Uterine smooth muscle cell (primary cell): ENCODE measurements at places on chromosomes 12 and 14. TPM values are rescaled to one million over a fixed set of nuclear protein-coding genes. Genes with fewer than 3 reads are reported as not detected.

MYF6 gene
- total RNA-seq, result 0.11 TPM in 1 of 2 replicates, not detected in the other

AGAP2 gene
- total RNA-seq, result 0.33 and 0.87 TPM in 2 replicates

FZD10 gene
- total RNA-seq, result under 0.01 and 0.12 TPM in 2 replicates

YEATS4 gene
- total RNA-seq, result 24.9 and 30.0 TPM in 2 replicates

FBXO21 gene
- 67.6 and 76.6 TPM in 2 replicates for total RNA-seq

SPIC gene
- total RNA-seq, result not detected in 2 replicates

PPFIBP1 gene
- total RNA-seq, result 140 and 153 TPM in 2 replicates

FICD gene
- total RNA-seq, result 14.4 and 50.6 TPM in 2 replicates

PRICKLE1 gene
- 15.1 and 20.7 TPM in 2 replicates for total RNA-seq

MPHOSPH9 gene
- 51.9 and 84.8 TPM in 2 replicates for total RNA-seq

RD3L gene
- not detected in 2 replicates for total RNA-seq

CPNE8 gene
- 14.7 and 15.7 TPM in 2 replicates for total RNA-seq

RNASE7 gene
- not detected in 2 replicates for total RNA-seq

WNT5B gene
- total RNA-seq, result 91.7 and 96.5 TPM in 2 replicates
